ENCODE measurements at places on chromosomes 12 and 14.

DNA sequence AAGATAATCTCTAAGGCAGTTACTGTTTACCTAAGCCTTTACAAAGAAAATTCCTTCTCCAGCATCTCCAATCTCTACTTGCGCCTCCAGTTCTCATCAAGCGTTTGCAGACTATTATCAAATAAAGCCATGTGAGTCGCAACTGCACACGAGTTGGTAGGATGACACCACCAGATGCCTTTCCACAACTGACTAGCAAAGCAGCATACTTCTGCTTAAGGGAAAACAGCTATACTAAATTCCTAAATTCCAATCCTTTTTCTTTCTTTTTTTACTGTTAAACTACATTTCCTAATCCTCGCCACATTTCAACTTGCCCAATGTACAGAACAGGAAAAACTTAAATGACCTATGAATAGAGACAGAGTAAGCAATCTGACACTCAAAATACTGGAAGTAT, 166.7 kb downstream of the ITPR2 start:
- DNase-seq: no peak

DNA sequence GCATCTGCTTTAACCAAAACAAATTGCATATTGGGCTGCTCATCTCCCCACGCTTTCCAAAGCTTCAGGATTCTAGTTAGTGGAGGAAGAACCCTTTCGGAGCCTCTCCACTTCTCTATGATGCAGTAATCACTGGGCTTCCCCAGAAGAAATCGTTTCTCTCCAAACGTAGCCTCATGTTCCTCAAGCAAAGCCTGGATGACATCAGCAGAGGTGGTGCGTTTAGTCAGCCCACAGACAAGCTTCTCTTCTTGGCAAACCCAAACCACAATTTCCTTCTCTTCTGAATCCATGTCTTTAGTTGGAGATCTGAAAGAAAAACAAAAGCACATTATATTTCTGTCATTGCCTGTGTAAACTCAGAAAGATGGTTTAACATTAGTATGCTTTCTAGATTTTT, 30.6 kb downstream of the RASSF9 start:
- no peak for DNase-seq

- no peak for DNase-seq
Measured at GRCh38 chr14:74649167-74649566, 37.1 kb upstream of the LTBP2 start.

DNA sequence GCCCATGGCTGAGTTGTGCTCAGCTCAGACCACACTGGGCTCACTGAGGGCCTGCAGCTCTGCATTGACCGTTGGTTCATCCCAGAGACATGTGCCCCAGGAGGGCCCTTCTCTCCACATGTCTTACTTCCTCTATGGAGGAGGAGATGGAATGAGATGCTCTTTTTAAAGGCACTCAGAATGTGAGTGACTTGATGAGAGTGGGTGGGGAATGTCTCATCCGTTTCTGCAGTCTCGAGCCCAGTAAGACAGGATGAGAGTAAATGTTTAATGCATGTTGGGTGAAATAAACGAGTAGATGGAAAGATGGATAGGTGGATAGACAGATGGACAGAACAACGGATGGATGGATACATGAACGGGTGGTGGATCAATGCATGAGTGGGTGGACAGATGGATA, 68.8 kb upstream of the NOS1 start:
- no peak for DNase-seq

GRCh38 chr12:122097927-122098756, 19.6 kb downstream of the MLXIP start:
- DNase-seq: peak; percentile 93

GRCh38 chr12:83265808-83266207, 579.1 kb downstream of the TMTC2 start:
- no peak for DNase-seq

GRCh38 chr14:98974113-98974512, 297.9 kb downstream of the BCL11B start:
- DNase-seq: no peak

DNA sequence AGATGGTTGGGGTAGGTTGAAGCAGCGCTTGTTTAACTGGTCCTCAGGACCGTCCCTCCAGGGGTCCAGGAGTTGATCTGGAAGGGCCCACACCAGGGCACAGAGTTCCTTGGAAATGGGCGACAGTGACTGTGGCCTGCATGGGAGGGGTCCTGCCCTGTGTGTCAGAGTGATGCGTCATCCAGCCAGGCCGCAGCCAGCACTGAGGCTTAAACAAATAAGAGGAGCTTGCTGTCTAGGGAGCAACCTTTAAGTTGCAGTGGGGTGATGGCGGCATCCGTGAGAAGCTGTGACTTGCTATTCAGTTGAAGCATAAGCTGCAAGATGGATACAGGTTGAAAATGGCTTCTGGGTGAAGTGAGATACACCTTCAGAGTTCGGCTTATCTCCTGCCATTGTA, 20.2 kb downstream of the DCAF4 start:
- DNase-seq: no peak

DNA sequence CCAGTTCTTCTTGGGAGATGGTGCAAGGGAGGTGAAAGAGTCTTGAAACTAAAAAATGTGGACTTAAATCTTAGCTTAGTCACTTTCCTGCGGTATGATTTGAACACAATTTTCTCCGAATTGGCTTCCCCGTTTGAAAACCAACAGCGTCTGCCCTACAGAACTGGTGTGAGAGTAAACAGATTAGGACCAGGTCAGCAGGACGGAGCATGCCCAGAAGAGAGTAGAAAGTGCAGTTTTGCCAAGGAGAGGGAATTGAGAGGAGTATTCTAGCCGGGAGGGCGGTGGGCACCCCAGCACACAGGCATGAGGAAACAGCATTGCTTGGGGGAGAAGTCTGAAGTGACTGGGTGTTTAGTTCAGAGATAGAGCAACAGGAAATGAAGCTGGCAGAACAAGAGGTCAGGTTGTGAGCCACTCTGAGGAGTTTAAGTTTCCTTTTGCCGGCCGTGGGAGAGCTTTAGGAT, 927.1 kb downstream of the VRK1 start:
- no peak for DNase-seq

DNA sequence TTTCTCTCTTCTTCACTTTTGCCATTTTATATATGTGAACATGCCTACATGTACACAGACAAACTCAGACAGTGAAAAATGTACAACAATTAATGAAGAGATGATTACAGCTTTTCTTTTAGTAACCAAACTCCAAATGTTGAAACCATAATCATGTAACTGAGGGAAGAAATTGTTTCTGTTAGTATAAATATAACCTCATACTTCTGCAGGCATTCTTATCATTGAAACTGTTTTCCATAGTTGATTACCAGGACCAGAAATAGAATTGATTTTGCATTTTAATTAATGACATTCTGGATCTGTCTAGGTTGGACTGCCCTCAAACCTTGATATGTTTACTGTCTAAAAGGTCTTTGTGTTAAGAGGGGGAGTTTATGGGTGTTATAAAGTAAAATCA, 3.2 kb downstream of the ANO4 start:
- no peak for DNase-seq

- DNase-seq: no peak
Measured at GRCh38 chr12:54071942-54072341, 18.3 kb downstream of the HOXC4 start.

- peak; percentile 78 for DNase-seq
Measured at GRCh38 chr12:54352022-54352531, 12.2 kb downstream of the GPR84 start.

- no peak for DNase-seq
Measured at GRCh38 chr14:50855558-50855957, 16.3 kb upstream of the ABHD12B start.

DNA sequence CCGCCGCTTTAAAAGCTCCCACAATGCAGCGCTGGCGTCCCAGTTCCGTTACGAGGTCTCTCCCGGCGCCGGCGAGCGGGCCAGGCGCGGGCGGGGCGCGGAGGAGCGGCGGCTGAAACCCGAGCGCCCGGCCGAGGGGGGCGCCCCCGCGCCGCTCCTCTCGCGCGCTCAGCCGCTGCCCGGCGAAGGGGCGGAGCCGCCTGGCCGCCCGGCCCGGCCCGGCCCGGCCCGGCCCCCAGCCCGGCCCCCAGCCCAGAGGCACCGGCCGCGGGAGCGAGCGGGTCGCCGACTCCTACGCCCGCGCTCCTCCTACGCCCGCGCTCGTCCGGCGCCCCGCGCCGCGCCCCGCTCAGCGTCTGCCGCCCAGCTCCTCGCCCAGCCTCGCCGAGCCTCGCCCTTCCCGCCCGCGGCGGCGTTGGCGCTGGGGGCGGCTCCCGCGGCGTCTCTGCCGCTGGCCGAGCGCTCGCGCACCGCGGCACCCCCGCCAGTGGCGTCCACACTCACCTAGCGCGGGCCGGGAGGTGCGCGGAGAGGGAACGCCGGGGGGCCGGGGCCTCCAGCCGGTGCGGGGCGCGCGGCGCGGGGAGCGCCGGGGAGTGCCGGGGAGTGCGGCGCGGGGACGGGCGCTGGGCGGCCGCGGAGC, at the start of gene RASSF8:
RASSF8 (plus strand) TSS at position 255 of the 643 bp plus-strand sequence. CDS start 96,662 bp downstream, outside the sequence.
- peak; percentile 84 for DNase-seq

- DNase-seq: no peak
Measured at GRCh38 chr12:11965258-11965910, 105.4 kb upstream of the BCL2L14 start.

DNA sequence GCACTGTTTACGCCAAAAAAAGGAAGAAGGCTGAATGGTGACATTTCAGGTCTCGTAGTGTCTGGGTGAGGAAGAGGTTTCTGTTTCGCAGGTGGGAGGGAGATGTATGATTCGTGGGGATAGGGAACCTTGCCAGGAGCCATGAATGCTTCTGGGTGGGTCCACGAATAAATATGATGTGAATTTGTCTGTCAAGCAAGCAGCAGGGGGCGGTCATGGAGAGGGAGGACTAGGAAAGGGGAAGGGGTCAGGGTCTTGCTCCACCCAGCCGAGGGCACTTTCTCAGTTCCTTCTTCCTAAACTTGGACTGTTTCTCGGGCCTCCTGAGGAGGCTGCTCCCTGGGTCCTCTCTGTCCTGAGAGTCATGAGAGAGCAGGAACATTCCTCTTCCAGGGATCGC, 72.5 kb downstream of the LGMN start:
- no peak for DNase-seq

DNA sequence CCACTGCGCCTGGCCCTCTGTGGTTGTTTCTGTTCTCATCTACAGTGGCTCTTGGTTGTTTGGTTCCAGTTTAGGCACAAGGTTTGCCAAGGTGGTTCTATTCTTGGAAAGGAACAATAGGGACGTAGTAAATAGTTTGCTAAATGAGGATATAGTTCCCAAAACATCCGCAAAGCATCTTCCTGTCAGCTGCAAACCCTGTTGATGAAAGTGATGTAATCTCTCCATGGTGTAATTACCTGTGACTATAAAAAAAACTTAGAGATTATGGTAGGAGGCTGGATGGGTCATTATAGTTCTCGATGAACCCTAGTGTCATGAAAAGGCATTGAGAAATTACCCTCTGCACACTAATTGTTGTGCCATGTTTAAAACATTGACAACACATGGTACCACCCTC, 52.9 kb downstream of the SUSD6 start:
- no peak for DNase-seq

GRCh38 chr14:77105145-77105939, 7.3 kb downstream of the CIPC start:
- peak; percentile 57 for DNase-seq

- DNase-seq: no peak
Measured at GRCh38 chr12:47317175-47317915, 237.6 kb upstream of the AMIGO2 start.

DNA sequence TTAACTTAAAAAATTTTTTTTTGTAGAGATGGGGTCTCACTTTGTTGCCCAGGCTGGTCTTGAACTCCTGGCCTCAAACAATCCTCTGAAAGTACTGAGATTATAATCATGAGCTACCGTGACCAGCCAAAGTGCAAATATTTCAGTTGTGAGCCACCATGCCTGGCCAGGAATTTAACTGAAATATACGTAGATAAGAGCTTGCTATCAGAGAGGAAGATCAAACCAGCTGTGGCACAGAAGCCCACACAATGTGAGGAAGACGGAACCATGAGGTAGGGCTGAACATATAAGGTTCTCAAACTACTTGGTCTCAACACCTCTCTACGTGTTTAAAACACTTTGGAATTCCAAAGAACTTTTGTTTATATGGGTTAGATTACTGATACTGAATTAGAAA, 29.1 kb downstream of the ATG14 start:
- no peak for DNase-seq

DNA sequence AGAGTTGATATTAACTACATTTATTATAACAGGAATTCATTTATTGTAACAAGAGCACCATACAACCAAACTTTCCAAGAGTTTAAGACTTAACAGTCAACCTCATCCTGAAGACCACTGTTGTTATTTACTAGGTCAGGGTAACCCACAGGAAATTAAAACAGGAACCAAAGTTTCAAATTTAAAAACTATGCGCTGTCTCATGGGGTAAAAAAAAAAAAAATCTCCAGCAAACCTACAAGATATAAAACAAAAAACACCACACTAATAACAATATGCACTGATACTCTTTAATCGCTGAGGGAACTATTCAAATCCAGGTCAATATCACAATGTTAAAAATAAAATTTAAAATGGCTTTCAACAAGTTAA, 44.5 kb downstream of the FOXN3 start:
- DNase-seq: no peak

DNA sequence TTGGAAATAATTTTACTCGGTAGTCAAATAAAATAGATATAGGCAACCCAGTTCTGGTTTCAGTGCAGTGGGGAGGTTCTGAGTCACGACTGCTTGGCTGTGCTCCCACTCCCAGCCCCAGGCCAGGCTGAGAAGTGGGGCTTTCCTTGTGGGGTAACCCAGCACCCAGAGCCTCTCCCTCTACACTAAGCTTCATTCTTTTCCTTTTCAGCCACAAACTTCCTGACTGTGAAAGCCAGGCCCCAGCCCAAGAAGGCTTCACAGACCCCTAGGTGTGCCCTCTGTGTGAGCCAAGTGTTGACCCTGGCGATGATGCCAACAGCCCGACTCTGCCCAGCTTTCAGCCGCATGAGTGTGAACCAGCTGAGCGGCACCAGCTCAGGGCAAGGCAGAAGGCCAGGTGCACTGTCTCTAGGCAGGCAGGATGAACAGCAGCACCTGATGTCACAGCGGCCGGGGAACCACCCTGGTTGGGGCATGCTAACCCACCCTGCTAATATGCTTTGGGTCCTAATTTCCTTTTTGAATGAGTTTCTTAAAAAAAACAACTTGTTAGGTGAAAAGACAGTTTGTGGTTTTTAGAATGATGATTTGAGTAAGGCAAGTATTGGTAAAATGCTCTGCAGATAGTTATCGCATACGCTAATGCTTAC, 42.2 kb upstream of the ATP23 start:
- peak; percentile 79 for DNase-seq

DNA sequence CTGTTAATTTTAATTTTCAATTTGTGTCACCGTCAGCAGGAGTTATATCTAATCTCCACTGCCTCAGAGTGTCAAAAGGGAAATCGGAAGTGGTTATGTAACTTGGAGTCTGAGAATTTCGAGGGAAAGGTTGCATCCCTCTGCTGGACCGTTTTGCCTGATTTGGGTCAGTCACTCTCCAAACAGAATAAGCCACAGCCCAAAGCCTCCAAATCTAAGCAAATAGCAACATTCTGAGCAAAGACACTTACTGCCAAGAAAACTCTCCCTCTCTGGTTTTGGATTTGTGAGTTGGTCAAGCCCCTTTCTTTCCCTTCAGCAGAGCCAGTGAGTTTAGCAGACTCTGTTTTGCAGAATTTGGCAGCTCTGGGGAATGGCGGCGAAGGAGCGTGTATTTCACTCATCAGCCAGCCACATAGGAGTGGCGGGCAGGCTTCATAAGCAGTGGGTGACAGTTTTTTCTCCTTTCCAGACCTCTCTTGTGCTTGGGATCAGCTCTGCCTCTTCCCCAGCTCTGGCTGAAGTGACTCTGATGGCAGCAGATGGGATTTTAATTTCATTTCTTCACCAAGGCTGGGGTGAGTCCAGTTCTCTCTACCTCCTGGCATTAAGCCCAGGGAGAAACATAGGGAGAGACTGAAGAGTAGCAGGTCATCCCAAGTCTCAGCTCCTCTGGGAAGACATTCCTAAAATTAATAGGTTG, 218.7 kb upstream of the NOS1 start:
- no peak for DNase-seq
